NCI-H187 (cell line): ENCODE measurements at places on chromosomes 2 and 18.

DNA sequence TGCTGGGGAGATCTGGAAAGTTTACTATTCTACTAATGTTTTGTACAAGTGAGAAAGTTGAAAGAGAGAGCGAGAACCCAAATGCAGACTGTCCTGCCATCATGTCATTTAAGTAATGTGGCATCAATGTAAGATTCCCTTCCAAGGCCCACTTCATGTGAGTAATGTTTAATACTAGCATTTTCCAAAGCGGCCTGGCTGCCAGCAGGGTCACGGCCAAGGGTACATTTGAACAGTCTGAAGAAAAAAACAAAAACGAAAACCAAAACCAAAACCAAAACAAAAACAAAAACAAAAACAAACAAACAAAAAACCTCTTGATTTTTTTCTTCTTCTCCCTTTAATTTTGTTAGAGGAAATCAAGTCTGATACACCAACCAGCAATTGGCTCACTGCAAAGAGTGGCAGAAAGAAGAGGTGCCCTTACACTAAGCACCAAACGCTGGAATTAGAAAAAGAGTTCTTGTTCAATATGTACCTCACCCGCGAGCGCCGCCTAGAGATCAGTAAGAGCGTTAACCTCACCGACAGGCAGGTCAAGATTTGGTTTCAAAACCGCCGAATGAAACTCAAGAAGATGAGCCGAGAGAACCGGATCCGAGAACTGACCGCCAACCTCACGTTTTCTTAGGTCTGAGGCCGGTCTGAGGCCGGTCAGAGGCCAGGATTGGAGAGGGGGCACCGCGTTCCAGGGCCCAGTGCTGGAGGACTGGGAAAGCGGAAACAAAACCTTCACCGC, 2.2 kb downstream of the HOXD10 start:
- no peak for DNase-seq

- no peak for DNase-seq
These were observed 27.2 kb upstream of the PTPN2 start for GRCh38 chr18:12911025-12911928.

DNA sequence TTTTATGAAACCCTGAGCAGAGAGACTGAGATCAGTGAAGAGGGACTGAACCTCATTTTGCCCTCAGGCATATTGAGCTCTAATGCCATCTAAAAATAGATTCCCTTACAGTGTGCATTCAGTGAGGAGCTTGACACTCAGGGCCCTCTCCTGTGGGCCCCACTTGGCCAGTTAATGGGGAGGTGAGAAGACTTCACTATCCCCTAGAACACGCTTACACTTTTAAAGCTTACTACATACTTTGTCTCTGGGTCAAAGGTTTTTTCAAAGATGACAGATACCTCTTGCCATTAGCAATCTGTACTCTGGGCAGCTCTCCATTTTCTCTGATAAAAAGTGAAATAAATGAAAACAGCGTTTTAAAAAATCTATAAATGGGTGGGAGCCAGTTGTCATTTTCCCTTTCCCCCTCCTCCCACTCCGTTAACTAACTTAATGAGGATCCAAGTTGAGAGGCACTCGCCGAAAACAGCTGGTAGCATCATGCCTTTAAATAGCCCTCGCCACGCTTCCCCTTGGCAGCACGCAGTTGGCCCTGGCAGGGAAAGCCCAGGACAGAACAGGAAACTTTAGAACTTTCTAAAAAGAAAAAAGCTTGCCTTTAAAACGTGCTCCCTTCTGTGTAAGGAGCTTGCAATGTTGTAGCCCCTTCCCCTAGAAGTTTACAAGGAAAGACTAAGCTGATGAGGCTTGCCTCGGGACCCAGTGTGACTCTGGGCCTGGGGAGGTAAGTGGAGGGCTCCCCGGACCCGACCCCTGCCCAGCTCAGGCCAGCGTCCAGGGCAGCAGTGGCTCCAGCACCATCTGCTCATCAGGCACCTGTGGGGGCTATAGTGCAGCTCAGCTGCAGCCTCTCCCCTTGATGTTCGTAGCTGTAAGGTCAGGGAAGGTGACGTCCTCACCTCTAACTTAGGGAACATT, 58.8 kb upstream of the FOSL2 start:
- no peak for DNase-seq

DNA sequence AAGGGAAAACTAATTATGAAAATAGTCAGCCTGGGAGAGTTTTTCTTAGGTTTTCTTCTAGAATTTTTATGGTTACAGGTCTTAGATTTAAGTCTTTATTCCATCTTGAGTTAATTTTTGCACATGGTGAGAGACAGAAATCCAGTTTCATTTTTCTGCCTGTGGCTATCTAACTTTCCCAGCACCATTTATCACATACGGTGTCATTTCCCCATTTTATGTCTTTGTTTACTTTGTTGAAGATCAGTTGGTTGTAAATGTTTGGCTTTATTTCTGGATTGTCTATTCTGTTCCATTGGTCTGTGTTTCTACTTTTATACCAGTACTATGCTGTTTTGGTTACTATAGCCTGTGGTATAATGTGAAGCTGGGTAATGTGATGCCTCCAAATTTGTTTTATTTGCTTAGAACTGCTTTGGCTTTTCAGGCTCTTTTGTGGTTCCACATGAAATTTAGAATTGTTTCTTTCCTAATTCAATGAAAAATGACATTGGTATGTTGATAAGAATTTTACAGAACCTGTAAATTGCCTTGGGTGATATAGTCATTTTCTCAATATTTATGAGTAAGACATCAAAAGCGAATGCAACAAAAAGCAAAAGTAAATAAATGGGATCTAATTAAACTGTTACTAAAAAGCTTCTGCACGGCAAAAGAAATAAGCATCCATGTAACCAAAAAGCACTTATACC, 146.1 kb upstream of the NOL4 start:
- no peak for DNase-seq

DNA sequence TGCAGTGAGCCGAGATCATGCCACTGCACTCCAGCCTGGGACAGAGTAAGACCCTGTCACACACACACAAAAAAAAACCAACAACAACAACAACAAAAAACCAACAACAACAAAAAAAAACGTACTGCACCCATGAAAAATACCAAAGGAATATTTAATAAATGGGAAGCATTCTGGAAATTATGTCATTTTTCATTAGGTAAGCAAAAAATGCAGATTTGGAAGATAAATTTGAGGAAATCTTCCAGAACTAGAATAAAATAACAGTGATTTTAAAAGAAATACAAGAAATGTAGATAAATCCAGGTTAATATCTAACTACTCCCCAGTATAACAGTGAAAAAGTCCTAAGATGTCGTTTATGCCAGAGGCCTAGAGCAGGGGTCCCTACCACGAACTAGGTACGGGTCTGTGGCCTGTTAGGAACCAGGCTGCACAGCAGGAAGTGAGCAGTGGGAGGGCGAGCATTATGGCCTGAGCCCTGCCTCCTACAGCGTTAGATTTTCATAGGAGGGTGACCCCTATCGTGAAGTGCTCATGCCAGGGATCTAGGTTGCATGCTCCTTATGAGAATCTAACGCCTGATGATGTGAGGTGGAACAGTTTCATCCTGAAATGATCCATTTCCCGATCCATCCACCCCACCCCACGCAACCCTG, 21.5 kb downstream of the FAM161A start:
- no peak for DNase-seq

- peak; percentile 34 for DNase-seq
These were observed 70.1 kb upstream of the STPG4 start for GRCh38 chr2:47225061-47225783.

- no peak for DNase-seq
These were observed 176.1 kb downstream of the TMEM18 start for GRCh38 chr2:501130-501529.

- DNase-seq = no peak
These were observed 59.4 kb upstream of the SH3RF3 start for GRCh38 chr2:109069331-109070194.
